Kidney glomerular epithelial cell (primary cell): ENCODE measurements at places on chromosomes 5 and 9.

DNA sequence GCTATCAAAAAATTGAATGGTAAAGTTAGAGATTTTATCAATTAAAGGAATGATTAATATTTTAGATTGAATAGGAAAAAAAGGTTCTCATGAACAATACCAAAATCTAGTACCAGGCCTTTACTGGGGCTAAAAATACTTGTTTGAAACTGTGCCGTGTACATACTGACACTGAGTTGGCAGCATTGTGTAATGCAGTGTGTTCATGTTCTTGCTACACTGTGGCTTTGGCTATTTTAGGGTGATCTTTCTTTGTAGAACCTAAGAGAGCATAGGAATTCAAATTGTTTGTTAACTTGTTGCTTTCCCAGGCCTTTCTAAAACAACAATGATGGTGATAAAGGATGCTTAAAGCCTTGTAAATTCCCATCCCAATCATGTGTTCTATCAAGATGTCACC lies 80.9 kb downstream of the KIF4B start:
- no peak for DNase-seq

GRCh38 chr5:150022158-150022531 lies 21.6 kb downstream of the HMGXB3 start:
- DNase-seq, result peak; percentile 78

DNA sequence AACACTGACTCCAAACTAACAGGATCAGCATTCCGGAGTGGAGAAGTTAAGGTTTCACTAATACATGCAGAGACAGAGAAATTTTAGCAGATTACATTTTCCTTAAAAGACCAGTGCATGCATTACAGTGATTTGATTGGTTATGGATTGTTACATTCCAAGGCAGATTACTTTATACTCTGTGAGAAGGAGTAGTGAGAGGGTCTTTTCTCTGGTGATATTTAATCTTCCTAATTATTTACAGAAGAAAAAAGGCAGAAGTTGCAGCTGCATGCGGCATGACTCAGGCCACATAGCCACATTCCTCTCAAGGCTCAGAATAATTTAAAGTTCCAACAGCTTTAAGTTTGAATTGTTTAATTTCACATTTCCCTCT lies 53.0 kb upstream of the PDZD2 start:
- no peak for DNase-seq

DNA sequence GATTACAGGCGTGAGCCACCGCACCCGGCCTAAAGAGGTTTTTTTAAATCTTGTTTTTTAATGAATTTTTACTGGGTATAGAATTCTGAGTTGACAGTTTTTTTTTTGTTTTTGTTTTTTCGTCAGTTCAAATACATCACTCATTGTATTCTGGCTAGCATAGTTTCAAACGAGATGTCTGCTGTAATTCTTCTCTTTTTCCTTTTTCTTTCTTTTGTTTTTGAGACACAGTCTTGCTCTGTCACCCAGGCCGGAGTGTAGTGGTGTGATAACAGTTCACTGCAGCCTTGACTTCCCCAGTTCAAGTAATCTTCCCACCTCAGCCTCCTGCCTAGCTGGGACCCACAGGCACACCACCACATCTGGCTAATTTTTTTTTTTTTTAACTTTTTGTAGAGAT lies 2.2 kb upstream of the PRRT1B start:
- no peak for DNase-seq

DNA sequence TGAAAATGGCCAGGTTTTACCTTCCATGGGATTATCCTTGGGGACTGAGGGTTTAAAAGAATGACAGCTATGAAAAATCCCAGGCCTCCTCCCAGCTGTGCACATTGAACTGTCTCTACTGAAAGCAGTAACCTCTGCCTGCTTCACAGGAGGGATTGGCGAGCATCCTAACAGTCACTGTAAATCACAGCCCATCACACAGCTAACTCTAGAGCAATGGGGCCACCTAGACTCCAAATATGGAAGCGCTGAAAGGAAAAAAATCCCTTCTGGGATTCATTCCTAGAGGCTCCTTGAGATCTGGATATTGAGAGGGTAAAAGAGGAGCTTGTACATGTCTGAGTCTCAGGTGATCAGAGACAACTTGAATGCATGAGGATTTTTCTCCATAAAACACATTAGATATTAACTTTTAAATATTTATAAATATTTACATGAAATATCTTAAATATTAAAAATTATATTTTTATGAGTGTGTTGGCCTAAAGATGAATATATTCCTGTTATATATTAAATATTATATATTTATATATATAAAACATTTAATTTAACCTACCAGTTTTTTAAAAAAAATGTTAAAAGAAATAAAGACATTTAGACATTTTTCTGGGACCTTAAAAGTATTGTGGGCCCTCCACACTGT lies 133.8 kb upstream of the SLC24A2 start:
- peak; percentile 71 for DNase-seq

DNA sequence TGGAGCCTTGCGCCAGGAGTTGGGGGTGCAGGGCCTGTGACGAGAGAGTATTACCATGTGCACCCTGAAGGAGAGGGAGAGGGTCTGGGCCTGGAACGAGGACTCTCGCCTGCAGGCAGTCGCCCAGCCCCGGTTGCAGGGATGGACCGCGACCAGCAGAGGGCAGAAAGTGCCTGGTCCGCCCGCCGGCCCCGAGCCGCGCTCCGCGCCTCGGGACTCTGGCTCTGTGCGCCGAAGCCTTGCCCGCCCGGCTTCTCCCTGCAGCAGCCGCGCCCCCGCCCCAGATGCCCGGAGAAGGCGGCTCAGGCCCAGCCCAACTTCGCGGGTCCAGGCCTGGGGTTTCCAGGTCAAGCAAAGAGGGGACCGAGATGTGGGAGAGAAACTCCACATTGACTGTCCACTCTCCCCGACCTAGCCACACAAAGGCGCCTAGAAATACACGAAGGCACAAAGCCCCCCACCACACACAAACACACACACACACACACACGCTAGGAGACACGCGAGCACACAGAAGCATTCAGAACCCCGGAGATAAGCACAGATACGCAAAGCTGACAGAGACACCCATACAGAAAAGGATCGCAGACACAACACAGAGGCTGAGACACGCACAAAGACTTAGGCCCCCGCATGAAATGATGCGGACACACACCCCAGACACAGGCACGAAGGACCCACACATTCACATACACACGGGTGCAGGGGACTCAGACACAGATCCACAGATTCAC lies 2.0 kb upstream of the LMX1B start:
- peak; percentile 57 for DNase-seq

DNA sequence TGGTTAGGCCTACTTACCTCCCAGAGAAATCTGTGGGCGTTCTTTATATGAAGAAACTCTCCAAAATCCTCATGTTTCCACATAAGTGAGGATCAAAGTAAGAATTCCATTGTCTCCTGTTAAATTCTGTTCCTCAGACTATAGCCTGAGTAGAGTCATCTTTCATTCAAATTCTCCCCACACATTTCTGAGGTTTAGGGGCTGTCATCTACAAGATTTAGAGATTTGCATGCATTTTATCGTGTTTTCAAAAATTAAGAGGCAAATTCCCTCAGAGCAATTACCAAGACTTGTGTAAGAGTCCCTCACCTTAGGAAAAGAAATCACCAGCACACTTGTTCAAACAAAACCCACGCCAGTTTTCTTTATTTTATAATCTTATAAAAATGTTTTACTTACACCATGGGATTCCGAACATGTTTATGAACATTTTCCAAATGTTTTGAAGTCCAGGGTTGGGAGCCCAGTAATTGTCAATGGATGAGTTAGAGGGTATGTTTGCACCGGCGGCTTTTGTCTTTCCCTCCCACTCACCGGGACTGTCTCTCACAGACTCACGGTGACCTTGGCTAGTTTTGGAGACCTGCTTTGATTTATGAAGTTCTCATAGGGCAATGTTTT lies 367.6 kb downstream of the ENC1 start:
- peak; percentile 74 for DNase-seq
